Sigmoid colon (tissue), 7 donors: ENCODE measurements at places on chromosomes 6 and 20. TPM values are rescaled to one million over a fixed set of nuclear protein-coding genes. Genes with fewer than 3 reads are reported as not detected.
A peak's percentile ranks its signal among the peaks of the same experiment; 100 is the strongest.

Gene CDYL
- 82.8 TPM for total RNA-seq

Gene SLX4IP
- total RNA-seq: 2.4 TPM

Gene BPI
- 0.99 TPM for total RNA-seq

Gene FAM229B
- 22.2 TPM for total RNA-seq

DNA sequence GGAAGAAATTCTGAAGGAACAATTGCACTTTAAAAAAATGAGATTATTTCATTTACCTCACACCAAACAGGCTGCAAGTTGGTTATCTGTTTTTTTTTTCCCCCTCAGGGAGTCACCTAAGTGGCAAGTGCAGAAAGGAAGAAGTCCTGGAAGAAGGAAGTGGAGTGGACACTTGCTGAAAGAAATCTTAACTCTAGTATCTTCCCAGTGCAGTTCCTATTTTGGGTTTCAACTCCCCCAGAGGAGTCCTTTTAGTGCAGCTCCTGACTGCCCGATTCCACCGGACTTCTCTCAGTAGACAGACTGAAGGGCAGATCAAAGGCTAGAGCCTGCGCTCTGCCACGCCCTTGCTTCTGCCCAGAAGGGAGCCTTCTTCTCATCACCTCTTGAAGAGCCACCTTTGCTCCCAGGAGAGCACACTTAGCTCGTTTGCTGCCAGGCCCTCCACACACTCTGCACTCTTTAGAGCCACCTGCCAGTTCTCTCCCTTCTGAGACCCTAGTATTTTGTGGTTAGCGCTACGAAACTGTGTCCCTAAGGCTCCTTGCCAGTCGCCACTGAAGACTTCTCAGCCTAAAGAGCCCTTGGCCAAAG, 4.9 kb downstream of the MTCL3 start:
- no peak for DNase-seq

- no peak for DNase-seq
Observed at GRCh38 chr6:127952176-127952575, 51.3 kb upstream of the THEMIS start.

DNA sequence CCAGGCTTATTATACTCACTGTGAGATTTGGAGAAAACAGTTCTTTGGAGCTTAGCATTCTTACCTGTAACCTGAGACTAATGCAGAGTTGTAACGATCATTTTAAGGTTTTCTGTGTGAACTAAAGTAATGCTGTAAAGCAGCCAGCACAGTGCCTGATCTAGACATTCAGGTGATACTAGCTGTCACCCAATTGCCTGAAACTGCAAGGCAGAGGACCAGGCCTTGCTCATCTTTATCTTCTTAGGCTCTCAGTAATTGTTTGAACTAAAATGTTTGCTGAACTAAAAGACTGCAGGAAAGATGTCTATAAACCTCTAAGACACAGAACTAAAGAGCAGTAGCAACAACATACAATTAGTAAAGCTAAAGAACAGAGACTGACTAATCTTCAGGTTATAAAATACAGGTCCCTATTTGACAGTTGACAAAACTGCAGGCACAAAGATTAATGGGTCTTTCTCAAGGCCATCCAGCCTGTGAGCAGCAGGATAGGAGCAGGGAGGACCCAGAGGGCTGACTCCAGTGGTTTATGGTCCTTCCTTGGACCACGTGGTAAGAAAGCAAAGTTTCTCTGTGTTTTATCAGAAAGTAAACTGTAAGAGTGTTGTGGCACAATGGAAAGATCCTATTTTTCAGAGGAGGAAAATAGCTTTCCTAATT, 31.4 kb downstream of the SMLR1 start:
- no peak for DNase-seq

DNA sequence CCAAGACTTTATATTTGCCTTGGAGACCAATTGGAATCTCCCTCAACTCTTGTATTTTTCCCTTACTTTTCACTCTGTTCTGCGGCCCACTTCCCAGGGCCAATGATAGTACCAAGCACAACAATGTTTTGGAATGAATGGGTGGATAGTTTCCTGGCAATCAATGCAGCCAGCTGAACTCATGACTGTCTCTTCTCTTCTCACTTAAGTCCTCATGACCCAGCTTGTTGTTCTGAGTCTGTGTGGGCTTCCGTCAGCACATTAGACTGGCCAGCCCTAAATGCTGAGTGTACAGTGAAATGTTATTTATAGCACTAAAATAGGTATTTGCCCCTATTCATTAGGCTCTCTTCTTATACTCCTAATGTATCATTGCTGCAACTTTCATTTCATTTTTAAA, 5.6 kb upstream of the MBOAT1 start:
- DNase-seq: no peak

- DNase-seq: no peak
Observed at GRCh38 chr20:10579942-10580341, 93.9 kb downstream of the JAG1 start.

DNA sequence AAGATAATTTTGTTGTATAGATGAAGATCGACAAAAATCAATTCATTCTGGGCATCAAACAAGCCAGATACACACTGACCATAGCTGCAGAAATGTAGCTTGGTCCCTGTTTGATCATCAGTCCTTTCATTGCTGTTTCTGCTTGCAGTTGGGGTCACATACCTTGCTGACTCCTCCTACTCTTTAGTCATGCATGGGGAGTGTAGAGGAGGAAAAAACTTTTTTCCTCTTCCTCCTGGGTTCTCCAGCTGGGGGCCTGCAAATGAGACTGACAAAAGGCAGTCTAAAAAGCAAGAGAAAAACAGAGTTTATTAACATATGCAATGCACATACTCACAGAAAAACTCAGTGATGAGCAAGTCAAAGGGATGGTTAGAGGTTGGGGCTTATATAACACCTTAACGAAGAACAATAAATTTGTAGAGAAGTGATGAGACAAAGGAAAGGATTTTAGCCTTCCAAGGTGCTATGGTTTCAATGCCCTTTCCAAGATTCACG, 105.8 kb downstream of the QRSL1 start:
- DNase-seq: no peak

GRCh38 chr20:51688600-51689244, 79.5 kb downstream of the ATP9A start:
- no peak for DNase-seq

- DNase-seq: no peak
Observed at GRCh38 chr20:18588574-18588933, 700 bp downstream of the DTD1 start.

GRCh38 chr6:84449220-84449619, 221.8 kb upstream of the CEP162 start:
- DNase-seq: no peak

DNA sequence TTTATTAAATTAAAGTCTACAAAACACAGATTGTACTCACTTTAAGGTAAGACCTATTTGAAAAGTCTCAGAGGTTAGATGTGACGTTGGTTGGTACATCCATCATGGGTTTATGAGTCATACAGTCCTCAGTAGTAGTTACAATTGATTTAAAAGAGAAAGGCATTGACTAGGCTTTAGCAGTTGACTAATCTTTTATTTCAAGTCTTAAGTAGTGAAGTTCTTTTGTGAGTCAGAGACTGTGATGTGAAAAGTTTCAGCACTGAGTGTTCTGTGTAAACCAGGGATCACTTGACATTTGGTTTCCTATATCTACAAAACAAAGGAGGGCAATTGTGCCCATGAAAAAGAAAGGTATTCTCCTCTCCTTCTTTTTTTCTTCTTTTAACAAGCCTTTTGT, 221.3 kb downstream of the GRIK2 start:
- DNase-seq: no peak

- DNase-seq: peak; percentile 74
Observed at GRCh38 chr6:163667372-163668060, 253.0 kb downstream of the QKI start.

- DNase-seq: no peak
Observed at GRCh38 chr6:112839525-112839961, 492.4 kb downstream of the RFPL4B start.
